Activated T-helper 17 cell treated with anti-CD3 and anti-CD28 coated beads, Interleukin-2, amount 50 U/mL, for 72 hours (primary cell): ENCODE measurements at places on chromosomes 3 and 15. TPM values are rescaled to one million over a fixed set of nuclear protein-coding genes. Genes with fewer than 3 reads are reported as not detected.

DNA sequence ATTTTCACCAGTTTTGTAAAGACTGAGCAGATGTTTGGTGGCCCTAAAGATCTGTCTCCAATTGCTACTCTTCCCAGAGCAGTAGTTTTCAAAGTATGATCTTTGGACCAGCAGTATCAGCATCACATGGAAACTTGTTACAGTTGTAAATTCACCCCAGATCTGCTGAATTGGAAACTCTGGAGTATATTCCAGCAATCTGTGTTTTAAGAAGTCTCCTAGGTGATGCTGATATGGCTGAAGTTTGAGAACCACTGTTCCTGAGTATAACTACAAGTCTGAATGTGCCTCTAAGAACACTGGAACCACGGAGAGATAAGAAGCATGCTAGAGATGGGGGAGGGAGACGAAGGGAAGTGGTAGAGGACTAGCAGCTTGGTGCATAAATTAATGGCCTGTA, 45.7 kb downstream of the NUDT16 start:
- no peak for ATAC-seq

DNA sequence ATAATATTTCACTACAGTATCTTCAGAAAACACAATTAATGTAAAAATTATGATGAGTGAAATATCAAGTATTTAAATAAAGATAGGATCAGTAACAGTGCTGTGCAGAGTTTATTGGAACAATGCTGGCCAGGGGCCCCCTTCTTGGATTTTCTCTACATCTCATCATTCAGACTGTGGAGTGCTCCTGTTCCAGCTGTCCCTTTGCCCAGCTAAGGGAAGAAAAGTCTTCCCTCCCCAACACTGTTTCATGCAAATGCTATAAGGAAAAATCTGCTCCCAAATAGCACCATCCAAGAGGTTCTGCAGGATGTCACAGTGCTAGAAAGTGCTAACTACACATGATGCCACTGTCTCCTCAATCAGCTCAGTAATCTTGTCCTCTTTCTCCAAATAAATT, 64.5 kb downstream of the RPL39L start:
- ATAC-seq: no peak

GHSR gene
- total RNA-seq: not detected

DNA sequence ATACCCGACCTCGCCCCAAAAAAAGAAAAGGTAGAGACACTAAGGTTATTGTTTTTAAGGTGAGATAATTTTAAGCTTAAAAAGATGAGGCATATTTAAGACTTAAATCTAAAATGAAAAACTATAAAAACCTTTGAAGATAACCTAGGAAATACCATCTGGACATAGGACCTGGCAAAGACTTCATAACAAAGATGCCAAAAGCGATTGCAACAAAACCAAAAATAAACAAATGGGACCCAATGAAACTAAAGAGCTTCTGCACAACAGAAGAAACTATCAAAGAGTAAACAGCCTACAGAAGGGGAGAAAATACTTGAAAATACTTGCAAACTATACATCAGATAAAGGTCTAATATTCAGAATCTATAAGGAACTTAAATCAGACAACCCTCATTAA, 80.9 kb downstream of the TMCC1 start:
- ATAC-seq: no peak

- no peak for ATAC-seq
These were observed 38.2 kb downstream of the ABI3BP start for GRCh38 chr3:100954990-100955389.

TSC22D2 gene
- 13.9 TPM for total RNA-seq

BFSP2 gene
- 1.0 TPM for total RNA-seq

DNA sequence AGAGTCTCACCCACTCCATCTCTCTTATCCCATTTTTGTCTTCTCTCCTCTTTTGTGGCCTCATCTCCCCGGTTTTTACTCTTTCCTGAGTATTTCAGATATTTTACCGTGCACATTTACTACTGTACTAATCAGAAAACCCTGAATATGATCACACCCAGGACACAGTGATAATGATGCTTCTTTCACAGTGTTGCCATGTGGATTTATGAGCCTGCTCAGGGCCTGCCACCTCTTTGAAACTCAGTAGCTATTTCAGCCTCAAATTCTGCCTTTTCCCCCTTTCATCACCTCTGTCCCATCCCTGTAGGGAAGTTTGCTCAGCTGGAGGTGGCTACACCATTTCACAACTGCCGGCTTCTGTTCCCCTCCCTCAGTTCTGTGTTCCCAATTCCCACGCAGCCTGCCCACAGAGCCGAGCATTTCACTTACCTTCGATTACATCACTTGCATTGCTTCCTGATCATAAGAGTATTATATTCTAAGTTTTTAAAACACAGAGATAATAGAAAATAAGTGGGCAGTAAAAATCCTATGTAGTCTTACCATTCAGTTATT, 33.2 kb downstream of the ARNT2 start:
- no peak for ATAC-seq

DNA sequence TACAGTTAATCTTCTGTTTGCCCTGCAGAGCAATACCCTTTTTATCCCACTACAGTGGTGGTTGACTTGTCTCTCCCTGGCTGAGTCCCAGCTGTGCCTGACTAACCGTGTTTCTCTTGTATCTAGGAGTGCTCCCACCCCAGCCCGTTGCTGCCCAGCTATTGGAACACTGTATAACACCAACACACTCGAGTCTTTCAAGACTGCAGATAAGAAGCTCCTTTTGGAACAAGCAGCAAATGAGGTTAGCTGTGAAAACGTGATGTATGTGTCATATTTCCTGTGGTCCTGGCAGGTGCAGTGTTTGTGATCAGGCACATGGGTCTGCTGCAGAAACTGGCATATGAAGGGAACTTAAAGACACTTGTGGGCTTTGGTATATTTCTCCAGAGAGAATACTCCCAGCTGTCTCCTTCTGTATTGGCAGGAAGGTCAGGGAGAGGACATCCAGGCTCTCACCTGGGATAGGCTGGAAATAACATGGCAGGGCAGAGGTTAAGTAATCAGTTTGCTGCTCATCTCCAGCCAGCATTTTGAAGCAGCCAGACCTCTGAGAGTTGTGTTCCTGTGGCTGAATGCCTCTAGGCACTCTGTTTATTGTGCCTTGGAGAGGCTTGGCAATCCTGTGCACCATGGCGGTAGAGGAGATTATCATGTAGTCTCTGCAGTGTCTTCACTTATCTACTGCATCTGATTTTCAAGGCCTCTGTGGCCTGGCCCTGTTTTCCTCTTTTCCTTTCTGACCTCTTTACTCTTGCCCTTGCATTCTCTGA, 34.8 kb downstream of the ATG7 start:
- peak; percentile 88 for ATAC-seq

- no peak for ATAC-seq
These were observed 31.3 kb upstream of the NFKBIZ start for GRCh38 chr3:101817992-101818391.

- no peak for ATAC-seq
These were observed 26.1 kb upstream of the MGLL start for GRCh38 chr3:127848131-127849129.

DNA sequence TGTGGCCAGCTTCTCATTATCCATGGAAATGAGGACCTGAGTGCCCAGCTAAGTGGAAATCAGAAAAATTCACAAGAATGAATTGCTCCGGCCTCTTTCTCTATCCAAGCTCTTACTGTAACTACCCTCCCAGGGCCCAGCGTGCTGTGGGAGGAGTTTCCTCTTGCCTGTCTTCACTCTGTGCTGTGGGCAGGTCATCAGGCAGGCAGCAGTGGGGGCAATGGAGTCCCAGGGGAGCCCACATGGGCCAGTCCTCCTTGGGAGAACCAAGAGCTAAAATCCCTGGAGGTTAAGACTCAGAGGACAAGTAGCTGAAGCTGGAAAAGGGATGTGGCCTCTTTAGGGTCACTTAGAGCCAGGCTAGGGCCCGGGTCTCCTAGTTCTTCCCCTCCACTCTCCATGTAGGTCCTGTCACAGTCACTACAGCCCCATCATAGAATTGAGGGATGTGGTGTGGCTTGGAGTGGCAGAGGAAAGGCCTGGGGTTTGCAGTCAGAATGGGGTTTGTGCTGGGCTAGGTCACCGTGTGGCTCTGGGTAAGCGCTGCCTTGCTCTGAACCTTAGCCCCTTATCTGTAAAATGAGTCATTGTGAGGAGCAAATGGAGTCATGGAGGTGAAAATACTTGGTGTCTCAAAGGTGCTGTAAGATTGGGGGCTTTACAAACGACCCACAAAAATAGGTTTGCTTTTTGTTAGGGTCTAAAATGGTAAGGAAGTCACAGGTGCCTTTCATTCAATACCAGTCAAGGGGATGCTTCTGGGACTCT, 3.7 kb downstream of the GASK1A start:
- ATAC-seq: no peak

TTC21A gene
- 4.7 TPM for total RNA-seq

- ATAC-seq: no peak
These were observed 257.4 kb upstream of the IL12A start for GRCh38 chr3:159731254-159731653.

DNA sequence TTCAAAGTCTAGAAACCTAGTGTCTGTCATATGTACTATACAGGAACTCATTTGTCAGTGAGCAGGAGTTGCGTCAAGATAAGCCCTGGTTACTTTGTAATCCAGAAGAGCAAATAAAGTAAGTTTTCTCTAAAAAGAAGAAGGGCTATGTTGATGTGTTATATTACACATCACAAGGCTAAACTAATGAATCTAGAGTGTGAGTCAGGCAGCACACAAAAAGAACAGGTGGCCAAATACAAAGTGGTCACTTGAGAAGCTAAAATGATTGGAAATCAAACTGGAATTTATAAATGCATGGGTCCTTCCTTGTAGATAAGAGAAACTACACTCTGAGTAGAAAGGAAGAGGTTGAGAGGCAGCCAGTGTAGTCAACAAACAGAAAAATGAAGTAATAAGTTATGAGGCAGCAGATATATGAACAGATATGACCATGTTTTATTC, 771.6 kb downstream of the DIPK2A start:
- ATAC-seq: no peak

POLQ gene
- total RNA-seq: 11.8 TPM

- peak; percentile 50 for ATAC-seq
These were observed 76.3 kb upstream of the IQSEC1 start for GRCh38 chr3:13149330-13150108.

ZNF619 gene
- 1.5 TPM for total RNA-seq

DNA sequence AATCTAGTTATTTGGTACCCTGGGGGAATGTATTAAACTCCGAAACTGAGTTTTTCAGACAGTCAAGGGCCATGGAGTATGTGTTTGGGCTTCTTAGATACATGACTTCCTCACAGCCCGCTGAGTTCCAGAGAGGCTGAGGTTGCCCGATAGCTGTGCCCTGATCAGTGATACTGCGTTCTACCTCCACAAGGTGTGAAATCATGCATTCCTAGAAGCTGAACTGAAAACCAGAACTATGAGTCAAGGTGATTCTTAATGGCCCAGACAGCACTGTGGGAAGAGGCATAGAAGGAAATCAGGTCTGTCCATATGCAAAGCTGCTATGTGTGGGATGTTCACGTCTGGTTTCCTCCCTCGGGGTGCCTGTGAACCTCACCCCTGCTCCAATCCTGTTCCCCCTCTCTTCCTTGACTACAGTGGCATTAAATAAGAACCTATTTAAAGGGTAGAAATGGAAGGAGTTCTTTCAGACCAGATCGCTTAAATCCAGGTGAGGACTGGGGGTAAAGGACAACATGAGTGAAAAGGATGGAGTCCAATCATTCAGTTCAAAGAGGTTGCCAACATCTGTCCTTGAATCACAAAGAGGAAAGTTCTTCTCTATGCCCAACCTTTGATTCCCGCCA, 74.3 kb downstream of the MYO1E start:
- peak; percentile 94 for ATAC-seq

SLC27A2 gene
- total RNA-seq: 15.9 TPM

DNA sequence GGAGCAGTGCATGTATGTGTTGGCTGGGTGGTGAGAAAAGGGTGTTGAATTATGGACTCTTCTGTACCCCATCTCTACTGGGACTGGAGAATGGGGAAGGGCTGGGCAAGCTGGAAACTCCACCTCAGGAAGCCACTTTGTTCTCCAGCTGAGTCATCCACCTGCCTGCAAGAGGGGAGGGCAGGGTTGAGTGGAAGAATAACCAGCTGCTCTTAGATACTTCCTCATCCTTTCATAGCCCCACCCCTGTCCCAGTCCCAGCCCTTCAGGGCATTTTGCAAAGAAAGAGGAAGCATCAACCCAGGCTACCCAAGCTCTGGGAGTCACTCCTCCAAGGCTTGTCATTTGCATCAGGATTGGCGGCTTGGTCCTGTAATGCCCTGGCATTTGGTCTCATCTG, 33.1 kb downstream of the RAB11A start:
- peak; percentile 28 for ATAC-seq

AMIGO3 gene
- not detected for total RNA-seq

ABCC5 gene
- total RNA-seq: 14.8 TPM

- ATAC-seq: peak; percentile 82
These were observed at the start of gene GOLGA8A for GRCh38 chr15:34437687-34438086. GOLGA8A (minus strand) TSS chr15:34437808; CDS start chr15:34389691, 48,117 bp downstream.

DNA sequence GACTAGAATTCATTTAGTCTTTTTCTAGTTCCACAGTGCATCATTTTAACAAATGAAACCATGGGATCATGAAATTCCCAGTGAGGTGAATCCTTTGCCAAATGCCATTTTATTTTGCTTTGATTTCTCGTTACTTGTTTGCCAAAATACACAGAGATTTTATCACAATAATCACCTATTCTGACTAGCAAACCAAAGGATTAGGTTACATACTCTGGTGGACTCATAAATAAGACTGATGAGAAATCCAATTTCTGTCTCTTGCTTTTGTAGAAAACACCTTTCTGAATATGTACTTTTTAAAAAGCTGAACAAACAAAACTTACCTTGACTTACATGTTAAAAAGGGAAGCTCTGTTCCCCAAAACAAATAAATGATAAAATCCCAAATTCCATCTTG, 12.2 kb downstream of the ERC2 start:
- ATAC-seq: no peak

DNA sequence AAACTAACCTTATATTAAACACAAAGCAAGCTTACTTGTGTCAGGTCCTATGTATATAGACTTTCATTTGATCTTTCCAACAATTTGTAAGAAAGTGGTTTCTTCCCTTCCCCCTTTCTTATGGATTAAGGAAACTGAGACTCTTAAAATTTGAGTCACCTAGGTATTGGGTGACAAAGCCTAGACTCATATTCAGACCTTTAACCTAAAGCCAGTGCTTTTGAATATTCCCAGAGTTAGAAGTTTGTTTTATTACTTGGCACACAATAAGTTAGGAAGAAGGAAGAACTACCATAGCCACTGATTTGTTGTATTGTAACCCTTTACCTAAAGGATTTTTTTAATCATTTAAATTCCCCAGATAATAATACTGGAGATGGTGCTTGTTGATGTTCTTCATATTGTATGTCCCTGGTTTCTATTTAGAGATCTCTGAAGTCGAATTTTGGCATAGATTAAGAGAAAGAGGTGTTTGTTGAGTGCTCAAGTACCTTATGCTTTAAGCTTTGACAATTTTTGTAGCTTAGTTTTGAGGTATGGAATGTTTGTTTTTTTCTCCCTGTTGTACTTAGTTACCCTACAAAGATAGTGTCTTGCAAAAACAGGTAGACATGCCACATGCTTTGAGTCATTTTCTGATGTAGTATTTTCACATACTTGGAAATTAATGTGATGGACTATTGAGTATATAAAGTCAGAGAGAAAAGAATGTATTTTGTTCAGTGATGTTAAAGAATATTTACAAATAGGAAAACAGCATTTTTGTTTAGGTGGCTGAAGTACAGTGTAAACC, 11.2 kb downstream of the TSC22D2 start:
- no peak for ATAC-seq

- ATAC-seq: peak; percentile 38
These were observed 61.4 kb upstream of the ZBTB38 start for GRCh38 chr3:141306922-141307321.

- no peak for ATAC-seq
These were observed 253.3 kb downstream of the CLSTN2 start for GRCh38 chr3:140188285-140188684.

FGF7 gene
- not detected for total RNA-seq

MESP2 gene
- total RNA-seq: not detected

GRCh38 chr3:190122198-190122771, 1.6 kb upstream of the P3H2 start:
- ATAC-seq: no peak
